ENCODE measurements at places on chromosomes 5 and 9.
A peak's percentile ranks its signal among the peaks of the same experiment; 100 is the strongest.

GRCh38 chr5:59299006-59299405 lies 594.5 kb downstream of the PDE4D start:
- no peak for DNase-seq

GRCh38 chr5:174378121-174378874 lies 332.8 kb downstream of the NSG2 start:
- DNase-seq, result no peak

DNA sequence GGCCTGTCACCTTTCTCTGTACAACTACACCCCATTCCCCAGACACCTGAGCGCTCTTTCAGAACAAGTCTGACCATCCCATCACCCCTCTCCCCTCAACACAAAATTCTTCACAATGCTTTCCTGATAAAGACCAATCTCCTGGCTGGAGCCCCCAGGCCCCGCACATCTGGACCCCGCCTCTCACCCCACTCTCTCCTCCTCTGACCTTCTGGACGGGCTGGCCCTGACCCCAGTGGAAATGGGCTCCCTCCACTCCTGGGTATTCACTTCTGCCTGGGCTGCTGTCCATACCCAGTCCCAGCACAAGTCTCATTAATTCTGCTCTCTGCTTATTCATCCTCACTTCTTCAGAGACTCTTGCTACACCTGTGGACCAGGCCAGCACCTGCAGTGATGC lies 2.1 kb upstream of the SPOCK1 start:
- DNase-seq, result no peak

DNA sequence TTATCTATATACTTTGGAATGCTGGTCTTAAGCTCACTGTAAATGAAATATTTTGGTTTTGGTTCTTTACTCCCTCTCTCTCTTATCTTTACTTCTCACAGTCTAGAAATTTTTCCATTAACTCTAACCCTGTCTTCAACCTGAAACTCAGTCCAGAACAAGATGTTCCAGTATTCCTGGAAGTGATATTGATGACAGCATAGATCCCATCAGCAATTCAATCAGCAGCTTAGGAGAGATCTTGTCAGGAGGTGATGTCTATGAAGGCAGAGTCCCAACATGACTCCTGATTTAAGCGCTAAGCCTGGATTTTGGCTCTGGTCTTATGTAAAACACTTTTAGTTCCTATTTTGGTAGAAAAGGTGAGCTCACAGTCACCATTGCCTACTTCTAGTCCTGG lies 52.6 kb downstream of the RFK start:
- DNase-seq, result no peak

GRCh38 chr5:74519161-74519571 lies 121.4 kb downstream of the ENC1 start:
- no peak for DNase-seq

- DNase-seq, result peak; percentile 98
Observed at GRCh38 chr5:5295351-5295750, 127.1 kb upstream of the ICE1 start.

DNA sequence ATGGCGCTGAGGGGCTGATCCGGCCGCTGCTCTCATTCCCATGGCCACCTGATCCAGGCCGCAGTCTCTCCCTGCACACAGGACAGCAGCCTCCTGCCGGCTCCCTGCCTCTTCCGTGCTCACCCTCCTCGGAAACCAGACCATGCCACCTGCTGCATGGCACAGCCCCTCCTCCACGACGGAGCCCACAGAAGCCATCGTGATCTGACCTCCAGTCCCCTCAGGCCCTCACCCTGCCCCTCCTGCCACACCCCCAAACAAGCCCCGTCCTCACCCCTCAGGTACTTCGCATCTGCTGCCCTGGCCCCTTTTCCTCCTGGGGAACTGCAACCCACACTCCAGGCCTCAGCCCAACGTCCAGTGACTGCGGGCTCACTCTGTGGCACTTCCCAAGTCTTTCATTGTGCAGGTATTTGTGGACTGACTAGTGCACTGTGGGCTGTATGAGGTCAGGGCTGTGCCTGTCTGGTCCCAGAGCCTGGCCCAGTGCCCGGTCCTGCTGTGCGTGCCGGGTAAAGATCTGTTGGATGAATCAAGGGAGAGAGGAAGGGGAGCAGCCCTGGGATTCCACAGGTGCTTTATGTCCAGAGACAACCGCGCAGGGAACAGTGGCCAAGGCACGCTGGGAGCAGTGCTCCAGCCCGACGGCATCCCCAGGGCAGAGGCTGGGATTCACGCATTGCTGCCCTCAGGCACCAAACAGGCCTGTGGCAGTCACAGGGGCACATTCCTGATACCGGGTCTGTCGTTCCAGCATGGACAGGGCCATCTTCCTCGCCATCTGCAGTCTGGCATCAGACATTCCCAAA lies 86.1 kb downstream of the ADAMTS2 start:
- no peak for DNase-seq

DNA sequence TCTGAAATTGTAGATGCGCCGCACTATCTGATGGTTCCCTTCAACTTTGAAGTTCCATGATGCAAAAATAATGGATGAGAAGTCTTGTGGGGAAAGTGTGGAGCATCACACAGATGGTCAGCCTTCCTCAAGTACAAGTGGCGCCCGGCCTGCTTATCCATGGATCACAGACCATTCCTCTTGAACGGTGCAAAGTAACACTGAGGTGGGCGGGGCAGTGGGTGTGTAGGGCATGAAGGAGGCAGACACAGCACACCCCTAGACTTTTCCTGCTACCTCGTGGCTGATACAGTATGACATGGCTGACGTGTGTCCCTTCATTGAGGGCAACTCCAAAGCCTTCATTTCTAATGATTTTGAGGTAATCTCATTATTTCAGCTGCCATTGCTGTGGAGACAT lies 2.5 kb upstream of the GNG10 start:
- no peak for DNase-seq

DNA sequence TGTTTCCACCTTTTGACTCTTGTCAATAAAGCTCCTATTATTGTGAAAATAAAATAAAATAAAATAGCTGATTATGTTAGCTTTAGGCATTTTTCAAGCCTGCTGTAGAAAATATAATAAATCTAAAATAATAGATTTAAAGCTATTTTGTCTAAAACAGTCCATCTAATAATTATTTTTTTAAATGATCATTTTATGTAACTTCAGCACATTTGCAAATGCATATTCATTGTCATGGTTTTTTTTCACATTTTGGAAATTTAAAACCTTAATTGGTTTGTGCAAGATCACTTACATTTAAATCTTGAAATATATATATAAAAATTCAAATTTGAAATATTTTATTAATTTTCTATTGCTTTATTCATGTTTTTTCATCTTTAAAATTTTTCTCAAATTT lies 159.8 kb downstream of the ADGRV1 start:
- DNase-seq, result no peak

DNA sequence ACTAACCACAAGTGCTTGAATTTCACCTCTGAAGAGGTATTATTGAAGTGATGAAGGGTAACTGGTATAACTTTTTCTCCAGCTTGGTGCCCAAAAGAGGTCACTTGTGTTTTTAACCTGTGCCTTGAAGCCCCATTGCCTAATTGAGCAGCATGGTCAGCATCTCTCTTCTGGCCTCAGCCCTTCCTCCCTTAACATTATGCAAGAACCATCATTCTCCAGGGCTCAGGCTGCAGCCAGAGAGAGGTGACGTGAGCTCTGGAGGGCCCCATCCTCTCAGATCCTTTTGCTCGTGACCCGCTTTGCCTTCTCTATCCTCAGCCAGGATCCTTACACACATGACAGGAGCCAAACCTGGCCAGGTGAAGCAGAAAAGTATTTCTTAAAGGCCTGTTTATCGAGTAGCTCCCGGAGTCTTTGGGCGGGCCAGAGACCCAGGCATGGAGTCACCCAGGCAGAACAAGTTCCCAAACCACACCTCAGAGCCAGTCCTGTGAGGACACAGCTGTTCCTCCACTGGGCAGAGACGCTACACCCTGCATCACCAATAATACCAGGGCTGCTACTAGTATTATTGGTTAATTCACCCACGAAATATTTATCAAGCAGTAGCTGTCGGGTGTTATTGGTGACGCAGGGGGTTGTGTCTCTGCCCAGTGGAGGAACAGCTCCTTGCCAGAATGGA lies 29.6 kb upstream of the BOD1 start:
- no peak for DNase-seq

- DNase-seq, result no peak
Observed at GRCh38 chr5:172064766-172065165, 58.3 kb upstream of the FBXW11 start.

DNA sequence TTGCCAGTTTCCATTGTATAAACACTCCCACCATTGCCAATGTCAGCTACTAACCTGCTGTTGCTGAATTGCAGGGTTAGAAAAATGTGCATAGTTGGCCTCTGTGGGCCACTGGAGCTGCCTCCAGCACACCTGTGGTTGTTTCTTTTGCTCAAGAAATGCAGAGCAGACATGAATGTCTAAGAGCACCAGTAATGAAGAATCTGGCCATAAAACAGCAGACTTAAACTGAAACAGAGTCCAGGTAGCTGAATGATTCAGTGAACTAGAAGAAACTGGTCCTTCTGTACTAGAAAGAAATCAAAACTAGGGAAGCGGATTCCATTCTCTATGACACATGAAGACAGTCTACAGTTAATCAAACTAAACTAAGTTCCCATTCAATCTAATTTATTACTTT lies 48.2 kb downstream of the NUDT12 start:
- DNase-seq, result no peak

DNA sequence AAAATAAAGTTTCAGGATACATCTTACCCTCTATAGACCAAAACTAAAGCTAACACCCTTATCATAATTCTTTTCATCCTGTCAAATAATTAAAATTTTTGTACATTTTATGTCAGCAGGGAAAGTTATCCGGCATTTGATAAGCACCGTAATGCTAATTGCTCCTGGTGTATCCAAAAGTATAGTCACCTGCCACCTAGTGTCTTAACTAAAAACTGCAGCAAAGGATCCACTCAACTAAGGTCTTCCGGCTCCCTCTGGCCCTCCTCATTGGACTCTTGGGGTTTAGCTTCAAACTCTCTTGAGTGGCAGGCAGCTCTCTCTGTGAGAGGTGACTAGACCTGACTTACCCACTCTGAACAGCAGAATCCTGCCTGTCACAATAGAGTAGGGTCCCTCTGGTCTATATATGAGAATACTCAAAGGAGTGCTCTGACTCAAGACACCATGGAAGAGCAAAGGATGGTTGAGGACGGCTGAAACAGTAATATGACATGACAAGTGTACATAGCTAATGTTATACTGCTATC lies 60.4 kb upstream of the CAST start:
- DNase-seq, result peak; percentile 73

DNA sequence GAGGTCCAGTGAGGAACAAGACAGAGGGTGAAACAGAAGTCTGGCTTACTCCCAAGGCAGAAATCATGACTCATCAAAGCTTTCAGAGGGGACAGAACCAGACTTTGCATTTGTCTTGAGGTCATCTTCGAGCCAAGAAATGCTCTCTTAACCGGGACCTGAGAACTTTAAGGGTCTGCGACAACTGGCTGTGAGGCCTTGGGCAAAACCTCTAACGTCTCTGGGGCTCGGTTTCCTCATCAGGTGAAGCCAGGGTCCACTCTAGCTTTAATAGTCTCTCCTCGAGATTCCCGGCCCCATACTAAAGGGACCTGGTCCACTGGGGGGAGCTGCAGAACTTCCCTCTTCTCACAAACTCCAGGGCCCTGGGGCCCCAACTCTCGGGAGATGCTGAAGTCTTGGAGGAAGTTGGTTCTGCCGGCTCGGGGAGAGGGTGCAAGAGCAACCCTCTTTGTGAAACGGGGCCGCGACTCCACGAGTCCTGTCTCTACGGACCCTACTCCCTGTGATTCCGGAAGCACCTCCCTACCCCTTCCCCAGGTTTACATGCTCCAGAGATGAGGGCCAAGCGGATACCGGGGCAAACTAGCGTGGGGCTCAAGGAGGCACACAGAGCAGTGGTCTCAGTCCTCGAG lies 2.6 kb downstream of the GLIS3 start:
- peak; percentile 81 for DNase-seq

DNA sequence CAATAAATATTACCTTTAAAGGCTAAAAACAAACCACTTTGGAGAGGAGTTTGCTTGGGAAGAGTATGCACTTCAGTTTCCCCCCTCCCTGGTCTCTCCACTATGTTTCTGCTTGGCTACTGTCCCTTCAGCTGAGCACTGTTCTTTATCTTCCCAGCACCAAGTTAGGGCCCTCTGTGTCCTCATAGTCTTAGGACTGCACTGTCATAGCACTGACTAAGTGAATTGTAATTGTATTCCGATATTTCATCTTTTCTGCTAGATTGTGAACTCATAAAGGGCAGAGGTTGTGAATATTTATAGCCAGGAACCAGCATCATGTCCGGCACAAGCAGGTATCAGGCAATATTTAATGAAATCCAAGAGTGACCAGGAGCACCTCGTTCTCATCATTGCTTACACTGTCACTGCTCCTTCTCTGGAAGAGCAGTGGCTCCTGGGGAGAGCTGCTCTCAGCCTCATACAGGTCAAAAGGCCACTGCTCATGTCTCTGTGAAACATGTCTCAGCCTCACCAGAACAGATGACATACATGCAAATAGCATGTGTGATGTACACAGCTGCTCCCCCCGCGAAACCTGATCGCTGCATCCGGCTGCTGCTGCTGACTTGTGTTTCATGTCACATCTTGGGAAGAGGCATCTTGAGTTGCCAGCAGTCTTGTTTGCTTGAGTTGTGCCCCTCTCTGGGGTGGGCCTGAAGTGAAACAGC lies 279.7 kb upstream of the MSX2 start:
- no peak for DNase-seq

DNA sequence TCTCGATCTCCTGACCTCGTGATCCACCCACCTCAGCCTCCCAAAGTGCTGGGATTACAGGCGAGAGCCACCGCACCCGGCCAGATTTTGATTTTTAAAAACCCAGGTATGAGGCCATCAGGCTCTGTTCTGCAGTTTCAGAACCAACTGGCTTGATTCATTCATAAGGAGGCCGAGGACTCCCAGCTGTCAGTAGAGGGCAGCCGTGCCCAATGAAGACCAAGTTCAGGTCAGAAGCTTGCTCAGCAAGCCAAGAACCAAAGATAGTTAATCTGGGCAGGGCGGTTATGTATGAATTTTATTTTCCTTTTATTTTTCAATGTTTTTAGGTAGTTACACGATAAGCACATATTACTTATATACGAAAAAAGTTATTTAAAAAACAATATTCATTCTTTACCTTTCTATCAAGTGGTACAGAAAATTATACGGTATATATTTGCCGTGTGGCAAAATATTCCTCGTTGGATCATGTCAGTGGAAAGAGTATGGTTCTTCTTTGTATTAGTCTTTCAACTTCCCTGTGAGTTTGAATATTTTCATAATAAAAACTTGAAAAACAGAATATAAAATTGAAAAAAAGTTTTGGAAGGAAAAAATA lies 18.0 kb downstream of the MGAT1 start:
- DNase-seq, result peak; percentile 84

GRCh38 chr5:97923997-97924396 lies 741.0 kb upstream of the RIOK2 start:
- DNase-seq, result no peak

GRCh38 chr5:80143491-80143890 lies 108.3 kb downstream of the THBS4 start:
- no peak for DNase-seq

GRCh38 chr5:174945853-174946252 lies 221.5 kb downstream of the MSX2 start:
- DNase-seq, result peak; percentile 19

Measured in cerebellar cortex (tissue), 1 donor.